ENCODE measurements at places on chromosomes 13 and 19.

DNA sequence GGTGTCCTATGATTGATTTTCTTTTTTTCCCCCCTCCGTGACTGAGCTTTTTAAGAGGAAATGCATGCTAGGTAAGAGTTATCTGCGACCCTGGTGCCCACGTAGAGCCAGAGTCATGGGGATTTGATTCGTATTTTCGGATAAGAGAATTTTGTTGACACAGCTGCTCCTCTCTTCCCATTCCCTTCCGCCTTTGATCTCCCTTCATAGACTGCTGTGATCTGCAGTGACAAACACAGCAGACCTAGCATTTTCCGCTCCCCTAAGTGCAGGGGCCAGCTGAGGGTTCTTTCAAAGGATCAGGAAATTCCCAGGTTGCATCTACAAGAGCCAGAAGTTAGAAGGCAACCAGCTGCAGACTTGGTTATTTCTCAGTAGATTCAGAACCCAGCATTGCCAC, 70.5 kb downstream of the ZNF568 start:
- DNase-seq: no peak

- DNase-seq: no peak
These were observed 123.3 kb downstream of the RAB20 start for GRCh38 chr13:110438211-110438610.

DNA sequence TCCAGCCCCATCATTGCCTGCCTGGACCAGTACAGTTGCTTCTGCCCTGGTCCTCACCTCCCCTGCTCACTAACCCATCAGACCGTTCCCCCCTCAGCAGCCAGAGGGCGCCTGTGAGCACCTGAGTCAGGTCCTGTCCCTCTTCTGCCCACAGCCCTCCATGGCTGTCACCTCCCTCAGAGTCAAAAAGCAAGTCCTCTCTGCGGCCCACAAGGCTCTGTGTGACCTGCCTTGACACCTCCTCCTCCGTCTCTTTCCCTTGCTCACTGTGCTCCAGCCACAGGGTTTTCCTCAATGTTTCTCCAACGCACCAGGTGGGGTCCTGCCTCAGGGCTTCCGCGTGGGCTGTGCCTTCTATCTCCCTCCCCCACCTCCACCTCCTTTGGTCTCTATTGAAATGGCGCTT, 29.4 kb upstream of the PTPRS start:
- DNase-seq: no peak

DNA sequence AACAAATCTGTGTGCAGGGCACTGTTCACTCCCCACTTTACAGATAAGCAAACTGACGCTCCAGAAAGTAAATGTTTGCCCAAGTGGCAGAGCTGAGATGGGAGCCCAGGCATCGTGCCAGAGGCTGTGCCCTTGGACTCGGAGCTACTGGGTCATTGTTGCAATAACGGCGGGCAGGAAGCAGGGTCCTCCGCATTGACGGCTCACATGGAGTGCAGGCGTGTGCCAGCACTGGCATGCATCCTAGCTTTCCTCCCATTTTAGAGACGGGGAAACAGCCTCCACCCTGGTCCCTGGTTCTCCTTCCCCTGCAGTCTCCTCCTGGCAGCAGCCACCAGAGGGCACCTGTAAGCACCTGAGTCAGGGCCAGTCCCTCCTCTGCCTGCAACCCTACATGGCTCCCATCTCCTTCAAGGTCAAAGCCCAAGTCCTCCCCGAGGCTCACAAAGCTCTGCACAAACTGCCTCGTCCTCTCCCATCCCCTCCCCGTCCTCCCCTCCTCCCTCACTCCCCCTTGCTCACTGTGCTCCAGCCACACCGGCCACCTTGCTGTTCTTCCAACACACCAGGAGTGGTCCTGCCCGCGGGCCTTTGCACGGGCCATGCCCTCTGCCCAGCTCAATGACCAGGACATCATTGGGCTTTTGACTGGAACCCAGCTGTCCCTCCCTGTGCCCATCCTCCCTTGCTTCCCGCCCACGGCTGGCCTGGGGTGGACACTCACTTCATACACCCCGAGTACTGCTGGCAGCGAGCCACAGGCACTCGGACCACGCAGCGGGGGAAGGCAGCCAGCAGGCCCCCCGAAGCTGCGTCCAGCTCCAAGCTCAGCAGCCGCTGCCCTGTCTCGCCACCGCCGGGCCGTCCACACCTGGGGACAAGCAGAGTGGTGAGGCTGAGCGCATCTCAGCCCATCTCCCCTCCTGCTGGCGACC, 7.7 kb upstream of the LRG1 start:
- no peak for DNase-seq

- no peak for DNase-seq
These were observed 4.9 kb upstream of the CLDN10 start for GRCh38 chr13:95547531-95548167.

- no peak for DNase-seq
These were observed 71.6 kb downstream of the SHISA2 start for GRCh38 chr13:25980255-25980654.
